ENCODE measurements at places on chromosomes 4 and X. TPM values are rescaled to one million over a fixed set of nuclear protein-coding genes. Genes with fewer than 3 reads are reported as not detected.

GRCh38 chrX:16484338-16484737 is 165.6 kb upstream of the S100G start:
- DNase-seq: no peak

DNA sequence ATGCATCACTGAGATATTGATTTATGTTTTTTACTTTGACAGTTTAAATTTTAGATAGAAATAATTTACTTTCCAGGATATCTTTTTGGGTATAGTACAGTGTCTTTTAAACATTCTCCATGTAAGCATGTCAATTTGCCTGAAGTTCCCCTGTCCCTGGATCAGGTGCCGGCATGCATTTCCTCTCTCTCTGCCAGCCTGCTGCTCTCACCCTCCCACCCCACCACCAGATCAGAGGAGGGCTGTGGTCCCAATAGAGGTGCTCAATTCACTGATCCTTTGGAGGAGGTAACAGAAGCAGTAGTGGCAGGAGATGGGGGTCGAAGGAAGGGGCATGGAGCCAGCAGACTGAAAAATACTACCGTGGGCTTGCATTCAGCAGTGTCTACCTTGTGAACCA is 28.3 kb upstream of the DSPP start:
- no peak for DNase-seq

Gene GAGE2A
- not detected for total RNA-seq

Gene FGF16
- not detected for total RNA-seq

- DNase-seq: peak; percentile 49
These were observed 24.8 kb downstream of the L1CAM start for GRCh38 chrX:153861151-153861550.

GRCh38 chr4:95409750-95410149 is 139.0 kb downstream of the UNC5C start:
- DNase-seq: no peak

Gene NXF2
- total RNA-seq: not detected

DNA sequence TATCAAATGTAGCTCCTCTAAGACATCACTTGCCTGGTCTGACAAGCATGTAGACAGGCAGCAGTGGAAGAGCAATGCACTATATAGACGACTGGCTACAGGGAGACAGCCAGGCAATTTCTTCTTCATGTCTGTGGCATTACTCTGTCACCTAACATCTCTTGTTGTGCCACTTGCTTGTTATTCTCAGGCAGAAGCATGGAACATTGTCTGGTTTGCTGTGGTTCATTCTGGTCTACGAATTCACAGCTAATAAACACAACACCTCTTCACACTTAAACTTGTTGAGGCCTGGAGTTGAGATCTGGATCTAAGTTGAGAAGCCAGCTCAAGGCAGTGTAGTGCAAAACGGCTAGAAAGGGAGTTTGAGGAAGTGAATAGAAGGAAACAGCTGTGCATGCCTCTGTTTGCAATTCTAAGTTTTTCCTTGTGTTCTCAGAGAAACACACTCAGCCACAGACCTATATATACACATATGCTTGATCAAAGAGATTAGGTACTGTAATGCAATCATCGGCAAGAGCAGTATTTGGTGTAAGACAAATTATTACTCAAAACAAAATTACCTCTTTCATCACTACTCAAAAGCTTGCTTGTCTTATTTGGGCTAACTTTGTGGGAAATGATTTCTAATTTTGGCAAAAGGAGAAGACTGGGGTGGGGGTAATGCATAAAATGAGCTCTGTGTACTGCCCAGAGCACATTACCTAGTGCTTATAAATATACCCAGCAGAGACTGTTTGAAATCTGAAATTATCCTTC is 243.8 kb downstream of the PPP3CA start:
- no peak for DNase-seq

Gene ADH7
- total RNA-seq: not detected
